Erythroblast (primary cell): ENCODE measurements at places on chromosomes 2 and 18.

DNA sequence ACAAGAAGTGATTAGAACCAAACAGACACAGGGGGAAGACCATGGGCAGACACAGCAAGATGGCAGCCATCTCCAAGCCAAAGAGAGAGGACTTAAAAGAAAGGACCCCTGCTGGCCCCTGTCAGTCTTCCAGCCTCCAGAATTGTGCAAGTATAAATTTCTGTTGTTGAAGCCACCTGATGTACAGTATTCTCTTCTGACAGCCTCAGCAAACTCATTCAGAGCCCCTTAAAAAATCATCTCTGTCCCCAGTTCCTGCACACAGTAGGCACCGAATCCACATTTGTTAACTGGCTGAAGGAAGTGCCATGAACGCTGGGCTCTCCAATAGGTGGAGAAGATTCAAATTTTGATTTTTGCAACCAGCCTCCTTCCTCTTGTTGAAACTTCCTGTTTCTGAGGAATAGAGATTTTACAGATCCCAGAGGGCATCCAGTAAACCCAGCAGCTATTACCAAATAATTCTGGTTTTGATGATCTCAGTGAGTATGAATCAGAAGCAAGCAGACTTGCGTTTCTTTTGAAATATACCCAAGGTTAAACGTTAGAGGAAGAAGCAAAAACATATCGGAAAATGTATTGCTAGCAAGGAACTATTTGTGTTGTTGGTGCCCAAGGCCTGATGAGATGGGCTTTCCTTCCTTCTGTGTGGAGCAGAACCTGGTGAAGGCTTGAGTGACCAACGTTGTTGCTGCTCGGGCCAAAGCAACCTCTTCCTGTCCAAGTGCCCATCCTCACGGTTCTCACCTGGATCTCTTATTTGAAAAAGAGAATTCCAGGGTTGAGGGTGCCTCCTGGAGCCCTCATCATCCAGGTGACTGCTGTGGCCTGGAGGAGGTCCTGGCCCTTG is 47.7 kb upstream of the PLB1 start:
- no peak for DNase-seq

- DNase-seq: no peak
Measured at GRCh38 chr18:45517181-45517741, 98.0 kb upstream of the SLC14A2 start.

DNA sequence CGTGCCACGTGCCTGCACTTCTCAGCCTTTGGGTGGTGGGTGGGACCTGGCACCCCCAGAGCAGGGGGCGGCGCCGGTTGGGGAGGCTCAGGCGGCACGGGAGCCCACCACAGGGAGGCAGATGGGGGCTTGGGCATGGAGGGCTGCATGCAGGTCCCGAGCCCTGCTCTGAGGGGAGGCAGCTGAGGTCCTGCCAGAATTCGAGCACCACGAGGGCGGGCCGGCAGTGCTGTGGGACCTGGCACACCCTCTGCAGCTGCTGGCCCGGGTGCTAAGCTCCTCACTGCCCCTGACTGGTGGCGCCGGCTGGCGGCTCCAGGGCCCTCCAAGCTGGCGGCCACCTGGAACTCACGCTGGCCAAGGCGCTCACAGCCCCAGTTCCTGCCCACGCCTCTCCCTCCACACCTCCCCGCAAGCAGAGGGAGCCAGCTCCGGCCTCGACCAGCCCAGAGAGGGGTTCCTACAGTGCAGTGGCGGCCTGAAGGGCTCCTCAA is 1176.8 kb upstream of the GYPC start:
- no peak for DNase-seq

GRCh38 chr18:59758106-59758505 is 60.9 kb upstream of the CCBE1 start:
- DNase-seq: no peak

DNA sequence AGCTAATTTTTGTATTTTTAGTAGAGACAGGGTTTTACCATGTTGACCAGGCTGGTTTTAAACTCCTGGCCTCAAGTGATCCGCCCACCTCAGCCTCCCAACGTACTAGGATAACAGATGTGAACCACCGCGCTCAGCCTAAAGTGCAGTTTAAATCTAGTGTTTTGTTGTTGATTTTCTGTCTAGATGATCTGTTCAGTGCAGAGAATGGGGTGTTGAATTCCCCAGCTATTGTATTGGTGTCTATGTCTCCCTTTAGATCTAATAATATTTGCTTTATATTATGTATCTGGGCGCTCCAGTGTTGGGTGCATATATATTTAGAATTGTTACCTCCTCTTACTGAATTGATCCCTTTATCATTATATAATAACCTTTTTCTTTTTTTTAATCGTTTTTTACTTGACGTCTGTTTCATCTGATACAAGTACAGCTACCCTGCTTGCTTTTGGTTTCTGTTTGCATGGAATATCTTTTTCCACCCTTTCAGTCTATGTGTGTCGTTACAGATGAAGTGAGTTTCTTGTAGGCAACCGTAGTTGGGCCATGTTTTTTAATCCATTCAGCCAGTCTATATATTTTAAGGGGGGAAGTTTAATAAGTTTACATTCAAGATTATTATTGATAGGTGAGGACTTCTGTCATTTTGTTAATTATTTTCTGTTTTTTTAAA is 34.3 kb downstream of the GALM start:
- DNase-seq: no peak

GRCh38 chr2:121263996-121264715 is 20.8 kb downstream of the TFCP2L1 start:
- no peak for DNase-seq

GRCh38 chr2:50443288-50443687 is 588.6 kb downstream of the NRXN1 start:
- no peak for DNase-seq

DNA sequence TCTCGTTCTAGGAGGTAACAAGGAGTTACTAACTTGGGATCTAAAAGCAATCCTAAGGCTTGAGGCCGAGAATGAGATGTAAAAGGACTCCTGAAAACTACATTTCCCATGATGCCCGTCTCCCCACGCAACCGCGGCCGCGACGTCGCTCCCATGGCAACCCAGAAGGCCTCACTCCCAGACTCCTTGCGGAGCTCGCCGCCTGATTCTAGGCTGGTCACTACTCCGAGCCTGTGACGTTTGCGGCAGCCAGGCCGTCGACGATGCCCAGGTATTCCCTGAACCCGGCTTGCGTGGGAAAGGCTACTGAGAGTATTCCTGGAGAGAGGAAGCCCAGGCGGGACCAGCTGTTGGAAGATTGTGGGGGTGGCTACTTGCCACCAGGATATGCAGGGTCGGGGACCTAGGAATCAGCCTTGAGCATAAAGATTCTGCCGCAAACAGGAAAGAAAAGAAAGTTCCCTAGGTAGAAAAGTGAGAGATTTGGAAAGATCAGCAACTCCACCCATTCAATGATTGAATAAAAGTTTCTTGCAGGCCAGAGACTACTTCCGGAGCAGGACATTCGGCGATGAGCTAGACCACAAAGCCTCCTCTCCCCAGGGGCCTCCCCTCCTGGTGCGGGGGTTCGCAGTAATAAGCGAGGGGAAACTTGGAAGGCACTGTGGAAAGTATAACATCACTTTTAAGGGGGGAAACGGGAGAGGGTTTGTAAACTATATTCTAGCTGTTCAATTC is at the start of gene DYNC2LI1:
DYNC2LI1 (plus strand) TSS at position 164 of the 738 bp plus-strand sequence; CDS start at position 264, 100 bp downstream.
- DNase-seq: peak; percentile 89

GRCh38 chr18:46275370-46275769 is 171.2 kb downstream of the HAUS1 start:
- no peak for DNase-seq

- DNase-seq: no peak
Measured at GRCh38 chr2:239099474-239099873, 251.6 kb downstream of the TWIST2 start.

- no peak for DNase-seq
Measured at GRCh38 chr2:215019521-215020145, 118.8 kb downstream of the ABCA12 start.

DNA sequence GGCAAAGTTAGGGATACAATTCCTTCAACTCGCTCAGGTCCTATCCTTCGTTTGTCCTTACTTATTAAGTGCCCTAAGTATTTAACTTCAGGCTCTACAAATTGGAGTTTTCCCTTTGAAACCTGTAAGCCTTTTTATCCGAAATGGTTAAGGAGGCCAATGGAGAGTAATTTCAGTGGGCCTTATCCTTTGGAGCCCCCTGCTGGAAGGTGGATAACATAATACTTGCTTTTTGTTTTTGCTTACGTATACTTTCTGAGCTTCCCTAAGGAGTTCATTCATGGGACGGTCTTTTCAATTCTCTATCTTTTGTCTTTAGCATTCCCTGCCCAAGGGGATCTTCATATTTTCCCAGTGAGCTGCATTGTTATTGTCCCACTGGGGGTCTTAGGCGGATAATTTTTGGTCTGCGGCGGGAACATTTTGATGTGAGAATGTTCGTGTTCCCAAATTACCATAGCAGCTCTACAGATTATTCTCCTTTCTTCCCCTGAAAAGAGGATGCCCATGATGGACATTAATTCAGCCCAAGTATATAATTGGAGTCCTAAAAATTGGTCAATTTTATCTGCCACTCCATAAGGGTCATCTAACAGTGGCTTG is 34.4 kb upstream of the TRAPPC8 start:
- peak; percentile 64 for DNase-seq

GRCh38 chr2:232120911-232121310 is 159.4 kb downstream of the DIS3L2 start:
- no peak for DNase-seq

GRCh38 chr18:74758995-74759394 is 161.3 kb downstream of the ZNF407 start:
- no peak for DNase-seq

GRCh38 chr18:49021433-49022129 is 70.8 kb upstream of the SMAD7 start:
- DNase-seq: peak; percentile 74

- no peak for DNase-seq
Measured at GRCh38 chr2:224147174-224147573, 108.1 kb upstream of the SERPINE2 start.

- no peak for DNase-seq
Measured at GRCh38 chr18:26479681-26480079, 68.7 kb downstream of the KCTD1 start.

DNA sequence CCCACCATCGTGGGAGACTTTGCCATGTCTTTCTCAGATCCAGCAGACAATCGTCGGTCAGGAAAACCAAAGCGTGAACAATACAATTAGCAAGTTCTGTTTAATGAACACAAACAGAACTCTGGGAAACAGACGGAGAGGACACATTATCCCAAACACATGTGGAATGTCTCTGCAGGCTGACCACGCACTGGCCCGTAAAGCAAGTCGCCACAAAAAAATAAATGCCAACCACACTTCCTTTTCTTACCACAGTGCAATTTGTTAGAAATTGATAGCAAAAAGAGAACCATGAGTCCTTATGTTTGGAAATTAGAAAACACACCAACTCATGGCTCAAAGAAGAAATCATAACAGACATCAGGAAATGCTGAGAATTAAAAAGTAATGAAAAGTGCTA is 210.9 kb downstream of the TWIST2 start:
- no peak for DNase-seq

DNA sequence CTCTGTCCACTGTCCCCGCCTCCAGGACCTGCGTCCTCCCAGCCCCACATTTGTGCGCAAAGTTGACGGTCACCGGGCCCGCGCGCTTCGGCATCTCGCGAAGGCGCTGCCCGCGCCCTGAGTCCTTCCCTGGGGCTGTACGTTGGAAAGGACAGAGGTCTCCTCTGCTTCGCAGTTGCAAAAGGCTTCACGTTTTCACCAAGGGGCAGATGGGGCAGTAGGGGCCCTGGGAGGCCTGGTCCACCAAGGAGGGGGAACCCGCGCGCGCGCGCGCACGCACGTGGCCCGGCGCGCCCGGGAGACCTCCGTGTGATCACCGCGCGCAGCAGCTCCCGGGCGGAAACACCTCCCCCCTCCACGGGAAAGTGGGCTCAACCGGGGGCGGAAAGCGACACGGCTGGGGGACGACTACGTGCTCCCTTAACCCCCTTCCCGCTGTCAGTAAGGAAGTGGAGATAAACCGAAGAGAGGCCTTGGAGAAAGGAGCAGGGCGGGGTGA is 21.9 kb downstream of the TEX44 start:
- DNase-seq: peak; percentile 79

GRCh38 chr2:146952696-146953095 is 892.1 kb upstream of the ACVR2A start:
- DNase-seq: no peak

DNA sequence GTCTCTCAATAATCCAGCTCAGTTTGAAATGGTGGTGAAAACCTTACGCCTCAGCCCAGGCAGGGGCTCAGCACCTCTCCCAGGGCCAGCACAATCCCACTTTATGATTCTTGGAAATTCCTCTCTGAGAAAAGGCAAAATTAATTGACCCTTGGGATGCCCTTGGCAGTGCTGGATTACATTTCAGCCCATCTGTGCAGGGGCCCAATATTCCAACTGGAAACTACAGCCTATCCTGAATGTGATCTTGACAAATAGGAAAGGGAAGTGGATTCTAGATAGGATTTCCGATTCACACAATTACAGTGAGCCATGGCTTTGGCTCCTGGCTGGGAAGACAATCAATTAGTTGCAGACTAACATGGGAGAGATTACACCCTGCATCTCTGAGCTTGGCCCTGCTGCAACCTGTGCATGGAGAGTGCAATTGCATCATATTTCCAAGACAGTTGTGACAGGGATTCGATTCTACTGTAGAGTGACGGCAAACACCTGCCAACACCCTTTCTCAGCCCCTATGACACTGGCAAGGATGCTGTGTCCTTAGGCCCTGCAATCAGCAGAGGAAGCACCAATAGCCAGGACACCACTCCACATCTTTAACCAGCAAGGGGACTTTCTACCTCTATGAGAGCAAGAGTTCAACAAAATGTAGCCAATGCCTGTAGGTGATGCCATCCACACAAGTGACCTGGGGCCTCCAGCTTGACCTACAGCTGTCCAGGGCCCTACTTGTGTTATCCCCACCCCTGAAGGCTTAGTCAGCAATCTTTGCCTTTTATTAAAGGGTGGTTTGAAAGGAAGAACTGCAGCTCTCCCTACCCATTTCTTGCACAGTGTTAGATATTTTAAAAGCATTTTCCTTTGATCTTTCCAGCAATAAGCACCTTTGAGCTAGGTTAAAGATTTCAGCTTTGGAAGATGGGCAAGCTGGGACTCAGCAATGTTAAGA is 187.2 kb upstream of the HS6ST1 start:
- no peak for DNase-seq

DNA sequence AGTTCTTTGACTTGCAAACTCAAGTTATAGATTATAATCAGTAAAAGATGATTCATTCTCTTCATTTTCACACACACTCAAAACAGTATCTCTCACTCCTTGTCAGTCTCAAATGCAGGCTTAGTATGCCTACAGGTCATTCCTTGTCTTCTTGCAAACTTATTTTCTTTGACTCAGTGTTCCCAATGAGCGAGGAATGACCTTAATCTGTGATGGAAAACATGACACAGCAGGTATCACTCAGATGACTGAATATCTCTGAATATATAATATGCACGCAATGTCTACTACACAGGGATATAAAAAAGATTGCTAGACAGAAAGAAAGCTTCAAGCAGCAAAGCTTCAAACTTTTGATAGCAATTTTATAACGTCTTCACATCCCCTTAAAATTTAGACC is 127.8 kb upstream of the RGPD4 start:
- DNase-seq: no peak

GRCh38 chr2:185757356-185757755 is 18.8 kb downstream of the FSIP2 start:
- DNase-seq: no peak
